ENCODE measurements at places on chromosomes 7 and 10.

DNA sequence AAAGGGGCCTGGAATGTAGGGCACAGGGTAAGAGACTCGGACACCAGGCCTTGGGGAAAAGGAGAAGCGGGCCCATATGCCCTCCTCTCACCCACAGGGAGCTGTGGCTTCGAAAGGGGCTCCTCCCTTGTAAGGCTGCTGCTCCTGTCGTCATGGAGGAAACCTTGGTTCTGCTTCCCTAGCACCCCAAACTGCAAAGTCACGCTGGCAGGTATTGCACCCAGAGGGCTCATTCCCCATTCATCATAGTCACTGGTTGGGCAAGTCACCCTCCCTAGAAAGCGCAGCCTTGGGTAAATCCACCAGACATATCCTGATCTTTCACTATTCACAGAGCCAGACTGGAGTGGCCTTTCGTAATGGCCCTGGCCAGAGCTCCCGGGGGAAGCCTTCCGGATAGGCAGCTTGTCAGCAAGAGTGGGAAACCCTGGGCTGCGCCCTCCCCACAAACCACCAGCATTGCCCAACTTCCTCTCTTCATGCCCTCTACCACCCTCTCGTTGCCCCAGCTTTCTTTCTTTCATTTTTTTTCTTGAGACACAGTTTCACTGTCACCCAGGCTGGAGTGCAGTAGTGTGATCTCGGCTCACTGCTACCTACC lies 121.0 kb downstream of the HIP1 start:
- DNase-seq, result peak; percentile 82
- no peaks in the 10 kb centered on the region for H3K4me1 ChIP-seq
- H3K27ac ChIP-seq, result peak overlapping the region; percentile 21

DNA sequence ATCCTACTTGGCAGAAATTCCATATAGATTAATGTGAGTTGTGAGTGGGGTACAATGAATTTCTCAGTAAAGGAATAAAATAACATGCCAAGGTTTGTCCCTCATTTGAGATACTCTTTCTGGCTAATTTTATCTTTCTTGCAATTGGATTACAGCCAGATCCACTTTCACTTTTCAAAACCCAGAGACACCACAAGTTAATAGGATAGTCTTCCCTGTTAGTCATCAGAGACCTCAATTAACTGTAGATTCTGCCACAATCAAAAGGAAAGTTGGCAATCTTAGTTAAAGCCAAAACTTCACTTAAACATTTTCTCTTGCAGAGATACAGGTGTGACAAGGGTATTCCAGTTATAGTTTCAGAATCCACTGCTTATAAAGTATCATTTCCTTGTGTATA lies 91.4 kb upstream of the PHYHIPL start:
- no peaks in the 10 kb centered on the region for H3K36me3 ChIP-seq
- no peaks in the 10 kb centered on the region for H3K27me3 ChIP-seq
- no peak for DNase-seq
- no peak overlapping the region for H3K4me3 ChIP-seq
- H3K27ac ChIP-seq, result no peak overlapping the region
- peaks cover 11% of the 10 kb centered on the region for H3K4me1 ChIP-seq

DNA sequence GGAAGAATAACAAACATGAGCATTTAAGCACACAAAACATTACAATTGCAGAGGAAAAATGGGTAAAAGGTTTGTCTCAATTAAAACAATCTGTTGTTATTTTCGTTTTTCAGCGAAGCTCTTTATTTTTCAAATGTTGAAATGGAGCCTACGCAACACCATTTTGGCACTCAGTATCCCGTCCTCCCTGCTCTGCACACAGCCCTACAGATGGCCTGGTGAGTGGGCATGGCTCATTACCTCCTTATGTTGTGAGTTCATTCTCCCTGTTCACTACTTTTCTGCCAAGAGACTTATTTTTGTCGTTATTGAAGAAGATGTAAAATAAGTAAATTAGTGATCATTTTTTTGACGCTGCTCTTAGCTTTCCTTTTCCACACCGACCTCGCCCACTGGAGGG lies 167.8 kb upstream of the CXCL12 start:
- H3K27ac ChIP-seq, result no peak overlapping the region
- no peaks in the 10 kb centered on the region for H3K36me3 ChIP-seq
- H3K4me1 ChIP-seq, result no peaks in the 10 kb centered on the region
- H3K4me3 ChIP-seq, result no peak overlapping the region
- no peak for DNase-seq

- H3K27me3 ChIP-seq, result no peaks in the 10 kb centered on the region
- no peak overlapping the region for H3K4me3 ChIP-seq
- no peak for DNase-seq
- no peaks in the 10 kb centered on the region for H3K36me3 ChIP-seq
Observed at GRCh38 chr7:79302293-79302692, 151.2 kb downstream of the MAGI2 start.

GRCh38 chr7:151692721-151693120 lies 173.0 kb upstream of the RHEB start:
- no peaks in the 10 kb centered on the region for H3K27me3 ChIP-seq
- H3K4me3 ChIP-seq, result no peak overlapping the region
- peaks cover 34% of the 10 kb centered on the region for H3K4me1 ChIP-seq
- no peak overlapping the region for H3K27ac ChIP-seq

DNA sequence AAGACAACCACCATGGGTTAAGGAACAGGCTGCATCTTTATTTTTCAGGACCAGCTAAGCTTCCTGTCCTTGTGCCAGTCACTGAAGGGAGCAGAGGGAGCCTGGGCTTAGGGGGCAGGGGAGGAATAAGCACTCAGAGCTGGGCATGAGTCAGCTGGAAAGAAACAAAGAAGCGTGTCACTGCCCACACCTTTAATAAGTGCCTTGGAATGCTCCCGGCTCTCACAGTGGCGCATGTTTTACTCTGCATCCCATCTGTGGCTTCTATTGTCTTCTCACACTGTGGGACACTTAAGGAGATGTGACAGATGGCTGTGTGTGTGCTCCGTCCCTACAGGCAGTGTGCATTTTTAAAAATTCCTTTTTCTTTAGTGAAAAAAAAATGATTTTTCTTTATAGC lies 71.7 kb downstream of the MTURN start:
- H3K4me1 ChIP-seq, result no peaks in the 10 kb centered on the region
- no peak overlapping the region for H3K4me3 ChIP-seq
- no peak for DNase-seq
- no peaks in the 10 kb centered on the region for H3K27me3 ChIP-seq
- no peak overlapping the region for H3K27ac ChIP-seq
- H3K36me3 ChIP-seq, result no peaks in the 10 kb centered on the region

GRCh38 chr10:86449926-86450558 lies 71.5 kb downstream of the WAPL start:
- no peak overlapping the region for H3K4me3 ChIP-seq
- no peak overlapping the region for H3K27ac ChIP-seq
- no peaks in the 10 kb centered on the region for H3K27me3 ChIP-seq
- peaks cover 10% of the 10 kb centered on the region for H3K4me1 ChIP-seq

All from sigmoid colon (tissue), 7 donors.